ENCODE measurements at places on chromosomes 11 and 22.

- no peak for ATAC-seq
Observed at GRCh38 chr11:112516261-112516660, 255.6 kb upstream of the PLET1 start.

DNA sequence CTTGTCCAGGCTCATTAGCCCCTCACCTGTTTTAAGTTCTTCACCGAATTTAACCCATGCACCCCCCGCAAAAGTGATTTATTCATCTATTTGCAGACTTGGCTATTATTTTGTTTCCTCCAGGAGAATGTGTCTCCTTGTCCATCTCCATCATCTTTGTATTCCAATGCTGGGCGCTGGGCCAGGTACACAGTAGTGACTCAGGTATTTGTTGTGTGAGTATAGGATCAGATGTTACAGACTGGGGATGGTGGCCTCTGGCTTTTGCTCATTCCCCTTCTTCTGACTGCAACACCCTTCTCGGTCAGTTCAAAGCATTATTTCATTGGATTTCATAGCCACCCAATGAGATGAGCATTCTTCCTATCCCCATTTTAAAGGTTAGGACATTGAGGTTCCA, 408.2 kb downstream of the MN1 start:
- no peak for ATAC-seq

DNA sequence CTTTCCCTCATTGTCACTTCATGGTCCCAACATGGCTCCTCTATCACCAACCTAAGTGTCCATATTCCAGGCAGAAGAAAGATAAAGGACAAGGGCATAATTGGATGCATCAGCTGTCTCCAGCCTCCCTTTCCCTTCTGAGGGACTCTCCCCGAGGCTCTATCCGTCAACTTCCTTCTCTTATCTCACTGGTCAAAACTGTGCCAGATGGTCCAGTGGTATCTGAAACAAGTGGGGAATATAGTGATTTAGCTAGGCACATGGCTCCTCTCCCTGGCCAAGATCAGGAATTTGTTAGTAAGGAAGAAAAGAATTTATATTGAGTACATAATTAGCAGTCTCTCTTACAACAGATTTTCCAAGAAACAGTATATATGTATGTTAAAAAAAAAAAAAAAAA, 12.6 kb upstream of the SPON1 start:
- no peak for ATAC-seq

GRCh38 chr11:62902932-62903331, 18.2 kb downstream of the CHRM1 start:
- peak; percentile 67 for ATAC-seq

GRCh38 chr11:129840236-129840635, 24.6 kb downstream of the TMEM45B start:
- ATAC-seq, result no peak

DNA sequence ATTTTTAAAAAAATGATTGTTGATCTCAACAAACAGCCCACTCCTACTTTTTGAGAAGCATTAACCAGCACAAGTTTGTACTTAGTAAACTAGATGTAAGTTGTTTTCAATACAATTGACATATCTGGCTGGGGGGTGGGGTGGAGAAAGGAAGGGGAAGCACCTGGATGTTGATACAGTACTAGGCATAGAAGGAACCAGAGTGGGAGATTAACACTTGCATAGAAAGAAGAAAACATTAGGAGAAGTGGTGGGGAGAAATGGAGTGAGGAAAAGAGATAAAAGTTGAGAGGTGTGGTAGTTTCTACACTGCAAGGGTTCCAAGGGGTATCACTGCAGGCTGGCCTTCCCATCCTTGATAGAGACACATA, 10.6 kb upstream of the GAB2 start:
- ATAC-seq, result no peak

DNA sequence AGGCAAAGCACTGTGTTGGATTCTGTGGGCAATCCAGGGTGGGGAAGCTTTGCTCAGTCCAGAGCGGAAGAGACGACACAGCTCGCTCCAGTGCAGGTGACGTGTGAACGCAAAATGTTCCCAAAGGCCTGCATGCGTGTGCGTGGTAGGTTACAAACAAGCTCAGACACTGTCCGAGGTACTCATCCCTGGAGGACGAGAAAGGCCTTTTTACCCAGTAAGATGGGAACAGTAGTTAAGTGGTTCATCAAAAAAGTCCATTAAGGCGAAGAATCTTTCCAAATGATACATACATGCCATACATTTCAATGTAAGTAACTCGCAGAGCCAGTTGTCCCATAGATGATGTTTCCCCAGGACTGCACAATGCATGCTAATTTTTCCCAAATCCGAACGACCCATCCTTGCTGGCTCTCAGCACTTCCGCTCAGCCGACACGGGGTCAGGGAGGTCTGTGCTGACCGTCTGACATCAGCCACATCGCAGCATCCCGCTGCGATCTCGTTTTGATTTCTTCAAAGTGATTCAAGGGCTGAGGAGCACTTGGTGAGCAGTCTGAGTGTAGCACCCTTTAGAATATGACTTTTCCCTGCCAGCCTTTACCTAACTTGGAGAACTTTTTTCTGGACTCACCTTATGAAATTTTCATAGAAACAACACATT, 19.0 kb downstream of the B3GAT1 start:
- no peak for ATAC-seq

- no peak for ATAC-seq
Observed at GRCh38 chr22:37664249-37665101, 6.0 kb downstream of the PDXP start.

DNA sequence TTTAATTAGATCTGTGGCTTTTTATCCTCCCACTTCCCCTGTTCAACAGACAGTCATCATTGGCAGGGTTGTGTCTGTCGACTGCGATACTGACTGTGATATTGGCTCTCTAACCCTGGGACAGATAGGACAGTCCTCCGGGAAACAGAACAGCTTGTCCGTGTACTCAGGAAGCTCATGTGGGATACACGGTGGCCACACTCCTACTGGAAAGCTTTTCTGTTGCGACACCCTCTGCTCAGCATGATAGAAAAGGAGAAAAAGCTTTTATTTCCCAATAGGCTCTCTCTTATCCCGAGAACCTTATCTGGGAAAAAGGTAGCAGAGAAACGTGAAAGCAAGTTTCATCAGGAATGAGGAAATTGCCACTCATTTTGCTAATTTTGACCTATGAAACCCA, 60.4 kb upstream of the HSPA8 start:
- ATAC-seq, result no peak

- no peak for ATAC-seq
Observed at GRCh38 chr11:90770007-90770406, 547.2 kb upstream of the CHORDC1 start.

DNA sequence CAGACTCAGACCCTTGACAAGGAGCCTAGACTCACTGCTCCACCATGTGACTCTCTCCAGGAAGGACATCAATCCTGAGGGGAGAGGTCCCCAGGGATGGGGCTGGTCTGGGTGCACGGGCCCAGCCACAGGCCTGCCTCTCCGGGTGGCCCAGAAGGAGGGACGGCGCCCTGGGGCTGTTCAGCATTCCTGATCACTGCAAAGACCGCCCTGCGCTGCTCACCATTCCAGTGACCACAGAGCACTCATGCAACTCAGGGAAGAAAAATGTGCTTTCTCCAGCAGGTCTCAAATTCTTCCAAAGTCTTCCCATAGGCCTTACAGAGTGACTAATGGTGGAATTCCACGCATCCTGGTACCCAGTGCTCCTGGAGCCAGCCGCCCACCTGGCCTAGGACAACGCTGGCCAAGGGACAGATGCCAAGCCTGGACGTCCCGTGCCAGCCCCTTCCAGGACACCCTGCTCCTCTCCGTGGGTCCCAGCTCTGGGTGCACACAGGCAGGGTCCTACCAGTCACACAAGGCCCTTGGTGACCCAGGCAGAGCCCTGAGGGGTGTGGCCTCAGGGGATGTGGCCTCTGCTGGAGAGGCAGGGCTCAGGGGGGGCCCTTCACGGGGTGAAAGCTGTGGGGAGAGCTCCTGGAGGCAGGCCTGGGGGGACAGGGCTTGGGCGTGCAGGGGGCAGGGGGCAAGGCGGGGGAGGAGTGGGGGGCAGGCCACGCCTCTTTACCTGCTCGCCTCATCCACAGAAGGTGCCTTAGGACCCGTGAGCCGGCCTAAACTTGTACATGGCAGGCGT, 178.8 kb downstream of the IGLL1 start:
- no peak for ATAC-seq

- ATAC-seq, result no peak
Observed at GRCh38 chr22:19066531-19067271, 55.5 kb downstream of the DGCR2 start.

- no peak for ATAC-seq
Observed at GRCh38 chr22:44918925-44919392, 90.8 kb downstream of the PHF21B start.

- no peak for ATAC-seq
Observed at GRCh38 chr22:28179392-28179791, 260.3 kb upstream of the PITPNB start.

Data from activated CD4-positive, CD25-positive, alpha-beta regulatory T cell treated with anti-CD3 and anti-CD28 coated beads, Interleukin-2, amount 50 U/mL, for 24 hours (primary cell).